ENCODE measurements at places on chromosomes 7 and 10.

DNA sequence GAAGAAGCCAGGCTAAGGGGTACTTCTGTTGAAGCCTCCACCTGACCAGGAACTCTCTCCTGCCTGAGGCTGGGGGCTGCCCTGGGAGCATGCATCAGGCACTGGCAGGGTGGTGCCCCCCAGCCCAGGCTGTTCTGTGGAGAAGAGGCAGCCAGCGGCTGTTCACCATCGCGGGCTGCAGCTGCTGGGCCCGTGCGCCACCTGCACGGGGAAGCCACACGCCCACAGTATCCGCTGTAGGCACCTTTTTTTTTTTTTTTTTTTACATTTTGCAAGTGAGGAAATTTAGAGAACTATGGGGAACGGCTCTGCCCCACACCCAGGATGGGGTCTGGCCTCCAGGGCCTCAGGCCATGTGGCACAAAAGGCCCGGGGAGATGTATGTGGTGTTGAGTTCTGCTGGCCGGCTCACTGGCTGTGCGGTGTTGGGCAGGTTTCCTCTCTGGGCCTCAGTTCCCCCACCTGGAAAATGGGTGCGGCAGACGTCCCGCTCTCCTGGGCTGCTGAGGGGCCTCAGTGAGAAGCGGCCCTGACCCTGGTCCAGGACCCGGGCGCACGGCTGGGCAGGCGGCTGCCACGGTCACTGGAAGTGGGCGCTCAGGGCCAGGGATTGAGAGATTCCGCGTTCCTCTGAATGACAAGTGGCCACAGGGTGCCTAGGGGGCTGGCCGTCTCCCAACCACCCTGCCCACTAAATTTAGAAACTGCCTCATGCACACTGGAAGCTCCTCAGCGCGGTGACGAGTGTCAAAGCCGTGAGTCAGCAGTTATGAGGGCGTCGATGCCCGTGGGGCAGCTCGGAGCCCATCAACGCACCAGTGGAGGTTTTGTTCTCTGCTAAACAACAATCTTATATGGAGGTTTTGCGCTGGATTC lies 8.8 kb upstream of the INTS1 start:
- no peak for DNase-seq

DNA sequence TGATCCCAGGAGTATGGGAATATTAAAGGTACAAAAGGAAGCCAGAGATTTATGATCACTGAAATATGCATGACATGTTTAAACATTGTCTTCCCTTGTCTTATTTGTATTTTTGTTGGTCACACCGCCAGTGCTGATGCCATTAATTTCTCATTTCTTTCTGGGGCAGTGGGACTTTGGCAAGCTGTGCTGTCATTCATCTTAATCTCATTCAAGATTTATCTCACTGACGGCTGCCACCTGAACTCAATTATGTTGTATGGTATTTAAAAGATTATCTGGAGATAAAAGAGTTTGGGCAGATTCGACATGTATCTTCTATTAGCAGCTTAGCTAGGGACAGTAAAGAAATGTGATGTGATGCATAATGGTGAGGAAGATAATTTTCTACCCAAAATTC lies 284.9 kb upstream of the PLXDC2 start:
- DNase-seq, result no peak

DNA sequence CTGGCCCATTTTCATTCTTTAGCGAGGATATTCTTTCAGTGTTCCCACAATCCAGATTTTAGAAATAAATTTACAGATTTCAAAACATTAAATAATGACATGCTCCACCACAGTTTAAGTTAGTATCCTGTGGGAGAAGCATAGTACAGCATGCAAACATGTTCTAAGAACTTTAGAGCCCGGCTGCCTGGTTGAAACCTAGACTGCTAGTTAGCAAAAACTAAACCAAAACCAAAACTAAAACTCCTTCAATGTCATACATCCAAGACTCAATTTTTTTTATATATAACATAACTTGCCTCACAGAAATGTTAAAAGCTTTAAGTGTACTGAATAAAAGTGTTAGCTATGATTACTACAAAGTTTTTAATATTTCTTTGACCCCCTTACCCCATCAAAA lies 17.0 kb downstream of the TRA2A start:
- DNase-seq, result no peak

- DNase-seq, result no peak
Measured at GRCh38 chr10:48634198-48634983, 29.5 kb upstream of the ARHGAP22 start.

DNA sequence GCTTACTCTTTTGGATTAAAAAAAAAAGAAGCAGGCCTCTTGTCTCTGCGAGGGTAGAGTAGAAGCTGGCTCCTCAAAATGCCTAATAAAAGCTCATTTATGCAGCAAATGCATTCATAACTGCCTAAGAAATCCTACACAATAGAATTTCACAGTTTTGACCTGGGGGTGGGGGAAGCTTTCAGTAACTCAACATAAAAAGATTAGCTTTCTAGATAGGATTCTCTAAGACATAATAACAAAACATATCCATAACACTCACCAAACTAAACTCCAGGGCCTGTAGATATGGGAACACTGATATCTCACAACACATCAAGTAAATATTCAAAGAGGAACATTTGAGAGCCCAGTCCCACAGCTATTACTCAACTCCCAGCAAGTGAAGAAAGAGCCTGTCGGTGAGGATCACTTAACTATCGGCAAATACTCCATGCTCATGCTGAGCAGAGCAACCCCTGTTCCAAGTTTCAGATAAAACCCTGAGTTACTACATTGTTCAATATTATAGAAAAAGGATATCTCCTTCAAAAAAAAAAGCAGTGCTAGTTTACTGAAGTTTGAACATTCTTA lies 88.1 kb downstream of the COBL start:
- no peak for DNase-seq

GRCh38 chr10:104641187-104641936 lies at the start of gene SORCS3:
Gene SORCS3 (plus strand): TSS chr10:104641290.
- peak; percentile 62 for DNase-seq

- DNase-seq, result peak; percentile 65
Measured at GRCh38 chr10:122019414-122019975, 30.5 kb downstream of the TACC2 start.
